ENCODE measurements at places on chromosomes 16 and 17. TPM values are rescaled to one million over a fixed set of nuclear protein-coding genes. Genes with fewer than 3 reads are reported as not detected.

- H3K27me3 ChIP-seq = no peaks in the 10 kb centered on the region
- H3K4me3 ChIP-seq = no peak overlapping the region
- H3K36me3 ChIP-seq = peaks cover under 1% of the 10 kb centered on the region
- peaks cover 12% of the 10 kb centered on the region for H3K4me1 ChIP-seq
- no peak overlapping the region for H3K27ac ChIP-seq
Measured at GRCh38 chr17:8797621-8798175, 1.5 kb downstream of the MFSD6L start.

- H3K27ac ChIP-seq = no peak overlapping the region
- peaks cover 32% of the 10 kb centered on the region for H3K36me3 ChIP-seq
- no peaks in the 10 kb centered on the region for H3K27me3 ChIP-seq
- no peak overlapping the region for H3K4me3 ChIP-seq
Measured at GRCh38 chr17:62688398-62689160, 61.1 kb downstream of the MRC2 start.

The COPS3 gene
- 50.9 TPM for total RNA-seq

The LPCAT2 gene
- 17.4 TPM for total RNA-seq

- peak overlapping the region; percentile 100 for H3K27ac ChIP-seq
- H3K4me1 ChIP-seq = peaks cover 65% of the 10 kb centered on the region
- H3K27me3 ChIP-seq = no peaks in the 10 kb centered on the region
- H3K36me3 ChIP-seq = peaks cover 55% of the 10 kb centered on the region
Measured at GRCh38 chr17:64504769-64505339, 1.2 kb downstream of the DDX5 start.

- H3K27ac ChIP-seq = no peak overlapping the region
- no peak overlapping the region for H3K4me3 ChIP-seq
- DNase-seq = peak; percentile 29
- H3K4me1 ChIP-seq = peaks cover 9% of the 10 kb centered on the region
Measured at GRCh38 chr16:9139965-9140364, 48.5 kb downstream of the HAPSTR1 start.

- peaks cover 10% of the 10 kb centered on the region for H3K4me1 ChIP-seq
- H3K27ac ChIP-seq = no peak overlapping the region
- H3K4me3 ChIP-seq = no peak overlapping the region
- no peak for DNase-seq
Measured at GRCh38 chr17:4711661-4712181, 1.3 kb downstream of the ARRB2 start.

GRCh38 chr17:49111934-49112333 lies 20.6 kb upstream of the B4GALNT2 start:
- no peak overlapping the region for H3K4me3 ChIP-seq
- peaks cover 16% of the 10 kb centered on the region for H3K27me3 ChIP-seq
- DNase-seq = no peak
- peaks cover 8% of the 10 kb centered on the region for H3K4me1 ChIP-seq

DNA sequence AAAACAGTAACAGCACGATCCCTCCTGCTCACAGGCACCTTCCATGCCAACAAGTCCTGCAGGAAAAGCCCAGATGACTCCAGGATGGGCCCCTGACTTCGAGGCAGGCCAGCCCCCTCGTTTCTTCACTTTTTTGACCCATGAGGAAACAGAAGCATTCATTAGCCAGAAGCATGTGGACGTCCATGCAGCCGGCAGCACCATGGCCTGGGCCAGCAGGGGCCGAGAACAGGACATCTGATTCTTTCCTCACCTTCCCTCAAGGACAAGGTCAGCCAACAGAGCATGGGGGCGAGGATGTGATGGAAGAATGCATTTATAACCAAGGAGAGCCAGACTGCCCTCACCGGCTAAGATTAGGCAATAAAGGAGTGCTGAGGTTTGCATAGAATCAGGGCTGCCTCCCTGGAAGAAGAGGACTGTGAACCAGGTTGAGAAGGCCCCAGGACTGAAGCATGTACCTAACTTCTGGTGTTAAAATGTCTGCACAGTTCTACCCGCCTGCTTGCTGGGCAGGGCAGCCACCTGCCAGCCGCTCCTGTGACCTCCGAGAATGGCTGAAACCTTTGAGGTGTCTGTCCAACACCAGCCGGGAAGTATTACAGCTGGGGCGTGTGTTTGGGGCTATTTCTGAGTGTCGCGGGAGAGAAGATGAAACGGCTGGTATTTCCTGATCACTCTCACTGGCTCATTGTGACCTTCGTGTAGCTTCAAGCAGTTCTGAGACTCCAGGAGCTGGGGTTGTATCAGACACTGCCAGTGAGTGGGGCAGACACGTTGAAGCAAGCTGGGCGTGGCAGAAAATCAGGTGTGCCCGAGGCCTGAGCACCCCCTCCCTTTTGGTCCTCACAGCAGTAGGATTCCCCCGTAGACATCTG lies 94.0 kb upstream of the TNRC6C start:
- H3K4me1 ChIP-seq = peaks cover 8% of the 10 kb centered on the region
- H3K36me3 ChIP-seq = no peaks in the 10 kb centered on the region
- peaks cover 47% of the 10 kb centered on the region for H3K27me3 ChIP-seq

DNA sequence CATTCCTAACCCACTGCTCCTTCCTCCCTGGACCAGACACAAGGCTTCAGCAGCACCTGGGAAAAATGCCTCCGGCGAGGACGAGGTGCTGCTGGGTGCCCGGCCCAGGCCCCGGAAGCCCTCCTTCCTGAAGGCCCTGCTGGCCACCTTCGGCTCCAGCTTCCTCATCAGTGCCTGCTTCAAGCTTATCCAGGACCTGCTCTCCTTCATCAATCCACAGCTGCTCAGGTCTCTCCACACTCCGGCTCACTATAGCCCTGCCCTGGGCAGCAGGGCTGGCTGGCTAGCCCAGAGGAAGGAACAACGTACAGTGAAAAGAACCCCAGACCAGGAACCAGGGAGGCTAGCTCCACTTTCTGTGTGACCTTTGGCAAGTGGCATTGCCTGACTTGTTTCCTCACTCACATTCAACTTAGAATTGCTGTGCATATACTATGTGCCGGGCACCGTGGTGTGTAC lies 26.2 kb downstream of the ABCC3 start:
- H3K36me3 ChIP-seq = no peaks in the 10 kb centered on the region
- peak overlapping the region; percentile 92 for H3K27ac ChIP-seq
- H3K4me3 ChIP-seq = no peak overlapping the region
- H3K4me1 ChIP-seq = peaks cover 25% of the 10 kb centered on the region
- no peak for DNase-seq

The ACSM3 gene
- 1.9 TPM for total RNA-seq

The ACSM2A gene
- total RNA-seq = not detected

DNA sequence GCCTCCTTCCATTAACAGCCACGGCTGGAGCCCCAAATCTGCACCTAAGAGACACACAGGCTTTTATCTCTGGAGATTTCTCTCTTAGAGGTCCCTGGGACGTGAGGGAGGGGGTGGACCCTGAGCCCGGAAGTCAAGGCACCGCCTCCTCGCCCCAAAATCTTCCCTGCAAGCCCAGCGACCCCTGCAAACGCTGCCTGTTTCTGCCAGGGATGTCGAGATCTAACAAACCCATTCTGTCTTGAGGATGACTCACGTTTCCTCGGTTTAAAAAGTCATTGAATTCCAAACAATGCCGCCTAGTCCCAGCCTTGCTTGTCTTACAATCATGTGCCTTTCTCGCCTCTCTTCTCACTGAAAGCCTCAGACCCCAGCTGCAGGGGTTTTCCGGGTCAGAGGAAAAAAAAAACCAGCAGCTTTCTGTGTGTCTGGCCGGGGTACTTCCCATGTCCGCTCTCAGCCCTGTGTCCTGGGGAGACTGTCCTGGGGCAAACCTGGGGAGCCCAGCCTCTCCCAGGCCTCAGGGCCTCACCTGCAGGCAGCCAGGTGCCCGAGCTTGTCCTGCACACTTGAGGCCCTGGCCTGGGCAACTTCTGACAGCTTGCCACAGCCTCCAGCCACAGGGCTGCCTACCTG lies 15.4 kb downstream of the ARL2BP start:
- no peaks in the 10 kb centered on the region for H3K36me3 ChIP-seq
- DNase-seq = peak; percentile 65
- peak overlapping the region; percentile 83 for H3K27ac ChIP-seq
- H3K4me3 ChIP-seq = peak overlapping the region; percentile 41

The KCNJ18 gene
- total RNA-seq = not detected

GRCh38 chr16:48448841-48449481 lies 63.7 kb upstream of the SIAH1 start:
- H3K27me3 ChIP-seq = no peaks in the 10 kb centered on the region
- no peak overlapping the region for H3K27ac ChIP-seq
- H3K4me1 ChIP-seq = peaks cover 16% of the 10 kb centered on the region
- DNase-seq = no peak

DNA sequence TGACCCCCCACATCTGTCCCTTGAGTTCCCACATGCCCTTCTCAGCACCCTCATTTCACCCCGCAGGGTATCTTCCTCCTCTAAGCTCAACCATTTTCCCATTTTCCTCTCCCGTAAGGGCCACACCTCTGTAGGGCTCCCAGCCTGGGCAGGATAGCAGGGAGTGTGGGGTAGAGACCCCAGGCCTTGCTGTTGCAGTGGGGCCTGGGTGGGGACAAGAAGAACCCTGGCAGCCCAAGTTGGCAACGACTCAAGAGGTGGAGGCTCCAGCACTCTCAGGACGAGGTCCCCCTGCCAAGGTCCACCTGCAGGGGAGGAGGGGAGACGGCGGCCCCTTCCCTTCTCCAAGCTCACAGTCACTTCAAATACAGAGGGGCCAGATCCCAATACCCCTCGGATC lies 2.0 kb upstream of the TMEM92 start:
- no peaks in the 10 kb centered on the region for H3K36me3 ChIP-seq
- peak; percentile 81 for DNase-seq
- H3K27ac ChIP-seq = peak overlapping the region; percentile 98
- peaks cover 78% of the 10 kb centered on the region for H3K4me1 ChIP-seq
- peak overlapping the region; percentile 79 for H3K4me3 ChIP-seq
- no peaks in the 10 kb centered on the region for H3K27me3 ChIP-seq

The ABCC6 gene
- total RNA-seq = 1.5 TPM

DNA sequence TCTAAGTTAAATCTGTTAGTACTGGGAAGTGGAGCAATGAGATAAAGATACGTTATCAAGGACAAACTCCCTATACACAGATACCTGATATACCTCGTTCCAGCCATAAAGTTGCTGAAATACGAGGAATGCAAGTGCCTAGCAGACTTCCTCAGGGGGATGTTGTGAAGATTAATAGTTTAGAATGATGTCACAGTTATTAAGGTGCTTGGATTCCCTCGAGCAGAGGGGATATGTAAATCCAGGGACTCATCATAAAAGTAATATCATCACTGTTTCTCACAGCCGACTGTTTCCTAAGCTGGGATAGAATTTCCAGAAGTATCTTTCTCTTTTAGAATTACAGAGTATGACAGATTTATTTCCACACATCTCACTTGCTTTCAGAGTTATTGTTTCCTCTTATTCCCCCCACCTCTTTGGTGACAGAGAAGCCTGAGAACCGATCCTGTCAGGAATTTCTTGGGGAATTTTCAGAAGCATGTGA lies 28.4 kb upstream of the ZFHX3 start:
- no peaks in the 10 kb centered on the region for H3K36me3 ChIP-seq
- peaks cover 29% of the 10 kb centered on the region for H3K4me1 ChIP-seq
- H3K4me3 ChIP-seq = no peak overlapping the region

DNA sequence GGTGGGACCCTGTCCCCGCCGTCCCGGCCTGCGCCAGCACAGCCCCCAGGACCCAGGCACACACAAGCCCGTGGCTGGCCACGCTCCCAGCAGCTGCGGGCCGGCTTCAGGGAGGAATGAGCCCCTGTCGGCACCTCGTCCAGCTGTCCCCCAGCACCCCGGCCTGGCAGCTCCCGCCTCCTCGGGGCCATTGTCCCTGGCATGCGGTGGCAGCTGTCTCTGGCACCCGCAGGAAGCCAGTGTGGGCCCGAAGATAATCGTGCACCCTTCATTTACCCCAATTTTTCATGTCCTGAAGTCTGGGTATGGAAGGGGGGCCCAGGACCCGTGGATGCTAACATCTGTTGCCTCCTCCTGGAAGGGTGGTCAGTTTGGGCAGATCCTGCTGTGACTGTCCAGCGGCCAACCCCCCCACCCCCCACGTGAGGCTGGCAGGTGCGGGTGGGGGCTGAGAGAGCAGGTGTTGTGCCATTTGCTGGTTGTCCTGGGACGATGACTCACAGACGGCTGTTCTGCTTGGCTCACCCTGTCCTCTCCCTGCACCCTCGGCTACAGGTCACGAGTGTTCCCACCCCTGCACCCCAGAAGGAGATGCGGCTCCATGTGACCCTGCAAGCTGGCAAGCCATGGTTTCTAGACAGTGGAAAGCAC lies 4.0 kb upstream of the LMF1 start:
- no peak overlapping the region for H3K4me3 ChIP-seq
- H3K4me1 ChIP-seq = peaks cover 2% of the 10 kb centered on the region
- H3K36me3 ChIP-seq = no peaks in the 10 kb centered on the region
- H3K27ac ChIP-seq = no peak overlapping the region
- H3K27me3 ChIP-seq = peaks cover 9% of the 10 kb centered on the region

The RCVRN gene
- not detected for total RNA-seq

DNA sequence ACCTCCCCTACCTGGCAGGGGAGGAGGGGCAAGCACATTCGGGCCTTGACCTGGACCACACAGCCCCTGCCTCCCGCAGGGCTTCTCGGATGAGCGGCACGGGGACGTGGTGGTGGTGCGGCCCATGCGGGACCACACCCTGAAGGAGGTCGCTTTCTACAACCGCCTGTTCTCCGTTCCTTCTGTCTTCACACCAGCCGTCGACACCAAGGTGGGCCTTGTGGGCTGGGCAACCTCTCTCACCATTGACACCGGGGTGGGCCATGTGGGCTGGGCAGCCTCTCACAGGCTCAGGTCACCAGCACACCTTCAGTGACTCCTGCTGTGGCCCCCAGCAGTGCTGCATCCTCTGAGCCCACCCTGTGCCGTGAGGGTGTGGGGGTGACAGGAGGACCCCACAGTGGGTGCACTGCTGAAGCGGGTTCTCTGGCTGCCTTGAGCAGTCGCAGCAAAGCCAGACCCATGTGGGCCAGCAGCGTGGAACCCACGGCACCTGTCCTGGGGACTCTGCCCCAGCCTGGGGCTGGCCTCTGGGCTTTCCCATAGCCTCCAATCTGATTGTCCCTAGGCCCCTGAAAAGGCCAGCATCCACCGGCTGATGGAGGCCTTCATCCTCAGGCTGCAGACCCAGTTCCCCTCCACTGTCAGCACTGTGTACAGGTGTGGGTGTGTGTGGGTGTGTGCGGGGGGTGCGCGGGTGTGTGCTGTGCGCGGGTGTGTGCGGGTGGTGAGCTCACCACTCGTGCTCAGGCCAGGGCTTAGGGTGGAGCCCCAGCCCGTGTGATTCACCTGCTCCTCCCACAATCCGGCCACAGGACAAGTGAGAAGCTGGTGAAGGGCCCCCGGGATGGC lies 7.5 kb downstream of the CTU2 start:
- no peaks in the 10 kb centered on the region for H3K27me3 ChIP-seq
- no peak for DNase-seq
- peaks cover 10% of the 10 kb centered on the region for H3K36me3 ChIP-seq
- H3K27ac ChIP-seq = no peak overlapping the region
- H3K4me1 ChIP-seq = no peaks in the 10 kb centered on the region

GRCh38 chr16:63652091-63652490 lies 1469.8 kb downstream of the CDH11 start:
- H3K27me3 ChIP-seq = peaks cover 21% of the 10 kb centered on the region
- H3K4me1 ChIP-seq = no peaks in the 10 kb centered on the region
- DNase-seq = no peak

DNA sequence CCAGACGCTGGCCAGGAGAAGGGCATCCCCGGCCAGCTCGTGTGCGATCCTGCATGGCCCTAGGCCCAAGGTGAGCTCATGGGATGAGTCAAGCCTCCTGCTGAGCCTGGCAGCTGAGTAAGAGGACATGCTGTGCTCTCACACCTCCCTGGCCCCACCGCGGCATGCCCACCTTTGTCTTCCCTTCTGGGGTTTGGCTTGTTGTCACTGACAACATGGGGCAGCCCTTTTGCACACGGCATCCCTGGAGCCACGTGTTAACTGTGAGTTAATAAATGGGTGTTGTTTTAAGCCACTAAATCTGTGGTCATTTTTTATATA lies 8.9 kb upstream of the TNS4 start:
- H3K27ac ChIP-seq = peak overlapping the region; percentile 88
- peaks cover 54% of the 10 kb centered on the region for H3K4me1 ChIP-seq
- H3K36me3 ChIP-seq = no peaks in the 10 kb centered on the region
- no peaks in the 10 kb centered on the region for H3K27me3 ChIP-seq
- peak; percentile 95 for DNase-seq

The TMEM100 gene
- 7.5 TPM for total RNA-seq
